ENCODE measurements at places on chromosomes 13 and 19.

GRCh38 chr13:27353166-27353583 is 71.2 kb upstream of the GTF3A start:
- no peak for DNase-seq

DNA sequence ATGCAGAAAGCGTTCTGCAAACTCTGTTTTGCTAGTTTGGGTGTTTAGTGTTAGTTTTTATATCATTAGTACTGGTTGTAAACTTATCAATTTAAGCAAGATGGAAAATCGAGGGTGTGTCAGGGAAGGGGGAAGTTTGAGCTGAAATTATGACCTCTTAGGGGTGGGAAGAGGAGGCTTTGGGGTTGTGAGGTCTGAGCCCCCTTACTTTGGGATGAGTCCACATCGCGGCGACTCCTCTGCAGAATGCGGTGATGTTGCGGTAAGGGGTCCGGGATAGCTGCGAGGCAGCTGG is 743 bp upstream of the NDUFS7 start:
- no peak for DNase-seq

GRCh38 chr19:55467236-55468053 is 2.9 kb upstream of the C19orf85 start:
- no peak for DNase-seq

GRCh38 chr13:27110056-27110746 is 61.4 kb downstream of the USP12 start:
- DNase-seq = no peak

DNA sequence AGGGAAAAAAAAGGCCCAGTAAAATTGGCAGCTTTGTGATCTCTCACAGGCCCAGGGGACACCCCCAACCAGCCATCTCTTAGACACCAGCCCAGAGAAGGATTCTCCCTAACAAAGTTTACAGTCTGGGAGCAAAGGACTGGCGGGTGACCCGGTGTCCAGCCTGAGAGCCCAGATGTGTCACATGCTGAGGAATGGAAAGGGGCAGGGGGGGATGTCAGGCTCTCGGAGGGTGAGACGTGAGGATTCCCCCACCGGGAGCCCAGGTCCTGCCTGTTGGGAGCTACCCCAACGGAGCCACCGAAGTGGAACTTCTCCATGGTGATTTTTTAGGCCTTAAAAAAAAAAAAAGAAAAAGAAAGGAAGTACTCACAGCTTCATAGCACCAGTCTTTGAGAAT is 4.8 kb upstream of the CTXN1 start:
- no peak for DNase-seq

Measured in left kidney (tissue), 8 donors.